ENCODE measurements at places on chromosomes 2 and 18.

GRCh38 chr2:69114534-69114933 lies 101.6 kb downstream of the ANTXR1 start:
- DNase-seq: no peak

DNA sequence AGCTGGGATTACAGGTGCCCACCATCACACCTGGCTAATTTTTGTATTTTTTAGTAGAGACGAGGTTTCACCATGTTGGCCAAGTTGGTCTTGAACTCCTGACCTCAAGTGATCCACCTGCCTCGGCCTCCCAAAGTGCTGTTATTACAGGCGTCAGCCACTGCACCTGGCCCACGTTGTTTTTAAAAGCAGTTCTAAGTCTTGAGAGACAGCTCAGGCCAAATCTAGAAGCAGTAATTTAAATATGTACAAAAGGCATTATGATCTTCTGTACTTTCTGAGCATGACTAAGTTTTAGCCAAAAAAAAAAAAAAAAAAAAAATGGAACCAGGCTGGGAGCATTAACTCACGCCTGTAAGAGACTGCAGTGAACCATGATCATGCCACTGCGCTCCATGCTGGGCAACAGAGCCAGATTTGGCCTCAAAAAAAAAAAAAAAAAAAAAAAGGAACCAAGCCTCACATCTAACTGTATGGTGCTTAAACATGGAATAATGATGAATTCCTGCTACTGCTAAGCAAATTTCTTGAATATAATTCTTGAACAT lies 4.0 kb downstream of the ABHD3 start:
- no peak for DNase-seq

- peak; percentile 61 for DNase-seq
Measured at GRCh38 chr2:25851740-25852503, 26.4 kb downstream of the ASXL2 start.

GRCh38 chr2:20771299-20771698 lies 51.6 kb downstream of the LDAH start:
- DNase-seq: no peak

GRCh38 chr2:45890819-45891218 lies 239.3 kb downstream of the PRKCE start:
- DNase-seq: no peak

DNA sequence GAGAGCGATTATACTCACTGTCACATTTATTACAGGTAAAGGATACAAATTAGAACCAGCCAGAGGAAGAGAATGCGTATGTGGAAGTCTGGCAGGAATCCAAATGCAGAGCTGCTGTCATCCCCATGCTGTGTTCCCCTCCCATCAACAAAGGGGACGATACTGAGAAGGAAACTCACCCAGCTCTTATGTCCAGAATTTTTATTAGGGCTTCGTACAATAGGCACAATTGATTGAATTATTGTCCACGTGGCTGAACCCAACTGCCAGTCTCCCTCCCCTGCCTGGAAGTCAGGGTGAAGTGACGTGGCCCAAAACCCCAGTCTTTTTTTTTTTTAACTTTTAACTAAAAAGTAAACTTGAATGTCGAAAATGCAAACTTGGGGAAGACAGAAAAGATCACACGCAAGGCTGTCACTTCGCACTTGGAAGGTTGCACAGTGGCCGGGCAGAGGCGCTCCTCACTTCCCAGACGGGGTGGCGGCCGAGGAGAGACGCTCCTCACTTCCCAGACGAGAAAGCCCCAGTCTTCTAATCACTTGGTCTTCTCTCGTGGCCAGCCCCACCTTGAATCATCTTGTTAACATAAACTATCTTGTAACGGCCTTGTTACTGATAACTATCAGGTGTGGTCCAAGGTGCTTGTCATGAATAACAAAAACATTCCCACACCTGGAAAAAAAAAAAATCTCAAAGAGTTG lies 40.0 kb upstream of the ITSN2 start:
- DNase-seq: no peak

DNA sequence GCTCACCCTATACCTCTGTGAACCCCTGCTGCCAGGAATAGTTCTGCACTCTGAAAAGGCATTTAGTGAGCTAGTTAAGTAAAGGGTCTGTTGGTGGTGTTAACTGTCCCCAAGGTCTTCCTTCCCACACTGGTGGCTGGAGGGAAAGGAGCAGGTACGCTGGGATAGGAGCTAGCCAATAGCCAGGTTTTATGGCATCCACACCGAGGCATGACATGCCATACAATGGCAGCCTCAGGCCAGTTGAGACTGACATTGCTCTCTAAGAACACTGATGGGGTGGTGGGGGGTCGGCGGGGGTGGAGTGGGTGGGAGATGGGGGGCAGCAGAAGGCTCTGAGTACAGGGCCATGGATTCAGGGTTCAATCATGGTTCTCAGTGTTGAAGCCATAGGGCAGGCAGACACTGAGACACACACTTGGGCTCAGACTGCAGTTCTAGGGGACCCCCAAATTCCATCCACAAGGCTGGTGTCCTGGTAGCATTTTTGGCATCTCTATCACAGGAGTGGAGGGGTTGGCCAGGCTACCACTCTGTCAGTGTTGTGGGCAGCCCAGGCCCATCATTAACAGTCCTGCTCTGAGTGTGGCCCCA lies 136.0 kb downstream of the CTIF start:
- no peak for DNase-seq

- DNase-seq: no peak
Measured at GRCh38 chr2:173077506-173078177, 2.0 kb downstream of the MAP3K20 start.

DNA sequence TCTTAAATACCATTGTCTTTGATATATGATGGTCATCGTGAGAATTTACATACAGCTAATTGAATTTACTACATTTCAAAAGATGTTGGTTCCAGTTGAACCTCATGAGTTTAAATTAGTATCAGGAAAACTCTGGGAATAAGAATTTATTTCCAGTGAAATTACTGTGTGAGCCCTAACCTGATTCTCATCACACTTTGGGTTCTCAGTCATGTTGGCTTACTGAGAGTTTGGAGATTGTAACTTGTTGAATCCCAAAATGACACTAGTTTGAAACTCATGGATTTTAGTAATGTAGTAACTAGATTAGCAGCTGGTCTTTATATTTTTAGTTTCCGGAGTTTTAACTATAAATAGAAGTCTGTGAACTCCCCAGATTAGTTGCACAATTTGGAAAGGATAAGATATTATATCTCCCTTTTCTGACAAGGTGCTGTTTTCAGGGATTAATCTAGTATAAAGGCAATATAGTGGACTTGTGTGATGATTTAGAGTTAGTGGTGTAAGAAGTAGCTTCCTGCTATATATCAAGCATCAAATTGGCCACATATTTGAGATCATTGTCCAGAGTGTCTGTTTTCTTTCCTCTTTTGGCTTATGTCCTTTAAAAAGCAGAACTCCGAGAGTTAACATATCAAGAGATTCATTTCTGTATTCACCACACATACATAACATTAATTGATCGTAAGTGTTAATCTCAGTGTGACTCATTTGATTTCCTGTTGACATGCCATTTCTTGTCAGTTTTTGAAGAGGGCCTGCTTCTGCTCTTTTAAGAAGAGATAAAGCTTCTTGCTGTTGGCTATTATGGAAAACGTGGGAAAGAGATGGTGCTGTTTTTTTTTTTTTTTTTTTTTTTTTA lies 15.7 kb downstream of the NDUFV2 start:
- DNase-seq: no peak

DNA sequence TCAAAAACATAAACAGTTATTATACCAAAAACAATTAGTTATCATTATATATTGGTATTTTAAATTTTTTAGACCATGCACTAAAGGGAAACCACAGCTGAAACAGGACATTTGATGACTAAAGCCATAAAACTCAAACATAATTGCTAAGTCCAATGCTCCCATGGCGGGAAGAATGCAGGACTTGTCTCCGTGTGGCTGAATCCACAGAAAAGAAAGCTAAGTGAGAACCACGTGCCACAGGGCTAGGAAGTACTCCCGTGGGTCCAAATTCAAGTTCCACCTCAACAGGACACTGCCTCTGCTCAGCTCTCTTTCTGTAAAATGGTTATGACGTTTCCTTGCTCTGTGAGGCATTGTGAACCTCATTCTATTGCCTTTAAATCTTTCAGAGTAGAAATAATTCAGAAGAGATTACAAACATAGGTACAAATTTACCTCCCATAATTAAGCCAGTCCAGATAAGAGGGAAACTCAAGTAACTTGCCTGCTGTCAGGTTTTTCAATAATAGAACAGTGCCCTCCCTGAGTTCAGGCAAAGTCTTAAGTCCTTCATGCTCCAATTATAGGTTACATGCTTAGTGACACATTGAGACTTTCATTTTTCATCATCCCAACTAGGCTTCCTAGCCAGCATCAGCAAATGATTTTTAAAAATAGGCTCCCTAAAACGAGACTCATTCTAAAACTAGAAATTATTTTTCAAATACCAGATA lies 36.7 kb downstream of the FTCDNL1 start:
- DNase-seq: no peak

- DNase-seq: no peak
Measured at GRCh38 chr2:180694445-180695421, 285.7 kb upstream of the UBE2E3 start.

DNA sequence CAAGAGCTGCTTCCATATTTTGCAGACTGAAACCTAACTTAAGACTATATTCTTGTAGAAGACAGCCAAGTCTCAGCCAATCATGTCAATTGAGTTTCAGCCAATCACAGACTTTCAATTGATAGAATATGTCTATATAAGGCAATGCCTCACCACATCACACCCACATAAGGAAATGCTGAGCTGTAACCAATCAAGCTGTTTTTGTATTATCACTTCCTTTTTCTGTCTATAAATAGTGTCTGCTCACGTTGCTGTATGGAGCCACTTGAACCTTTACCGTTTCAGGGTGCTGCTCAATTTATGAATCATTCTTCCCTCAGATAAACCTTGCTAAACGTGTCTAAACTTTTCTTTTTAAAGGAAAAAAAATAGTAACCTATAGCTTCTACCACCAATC lies 1554.4 kb upstream of the LRRTM1 start:
- no peak for DNase-seq

DNA sequence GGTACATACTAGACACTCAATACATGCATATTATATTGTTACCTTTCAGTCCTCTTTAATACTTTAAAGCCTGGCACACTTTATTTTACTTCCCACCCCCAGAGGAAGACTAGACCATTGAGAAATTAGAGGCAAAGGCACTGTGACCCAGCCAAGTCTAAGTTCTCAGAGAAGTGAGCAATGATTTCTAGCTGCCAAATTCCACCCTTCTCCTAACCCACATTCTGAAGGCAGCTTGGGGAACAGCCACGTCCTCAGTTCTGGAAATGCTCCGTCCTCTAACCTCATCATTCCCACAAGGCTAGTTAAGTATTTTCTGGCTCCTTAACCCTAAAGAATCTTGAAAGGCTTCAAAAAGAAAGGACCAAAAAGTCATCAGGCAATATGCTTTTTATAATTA lies 86.6 kb downstream of the COL5A2 start:
- DNase-seq: no peak

- no peak for DNase-seq
Measured at GRCh38 chr18:50806208-50806616, 13.6 kb downstream of the MRO start.

DNA sequence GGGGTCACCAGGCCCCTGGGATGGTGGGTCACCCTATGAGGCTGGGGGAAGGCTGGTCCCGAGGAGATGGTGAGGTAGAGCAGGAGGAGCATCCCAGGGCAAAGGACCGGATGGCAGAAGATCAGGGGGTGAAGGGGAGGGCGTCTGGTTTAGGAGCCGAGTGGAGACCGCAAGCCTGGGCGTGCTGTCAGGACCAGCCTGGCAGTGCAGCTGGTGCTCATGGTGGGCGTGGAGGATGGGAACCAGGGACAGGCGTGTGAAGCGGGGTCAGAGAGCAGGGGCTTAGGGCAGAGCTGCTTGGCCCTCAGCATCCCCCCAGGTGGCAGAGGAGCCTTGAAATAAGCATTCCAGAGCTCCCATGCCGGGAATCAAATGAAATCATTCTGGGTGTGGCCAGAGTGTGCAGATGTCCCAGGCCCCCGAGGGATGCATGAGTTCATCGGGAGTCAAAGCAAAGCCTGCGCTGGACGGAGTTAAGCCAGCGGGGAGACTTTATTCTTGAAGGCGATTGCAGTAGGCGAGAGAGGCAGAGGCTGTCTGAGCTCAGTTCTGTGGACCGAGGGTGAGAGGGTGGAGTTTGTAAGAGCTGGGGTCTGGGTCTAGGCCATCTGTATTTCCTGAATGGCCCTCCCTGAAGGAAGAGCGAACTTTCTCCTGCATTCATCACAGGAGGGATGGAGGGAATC lies 33.1 kb upstream of the MBP start:
- no peak for DNase-seq

DNA sequence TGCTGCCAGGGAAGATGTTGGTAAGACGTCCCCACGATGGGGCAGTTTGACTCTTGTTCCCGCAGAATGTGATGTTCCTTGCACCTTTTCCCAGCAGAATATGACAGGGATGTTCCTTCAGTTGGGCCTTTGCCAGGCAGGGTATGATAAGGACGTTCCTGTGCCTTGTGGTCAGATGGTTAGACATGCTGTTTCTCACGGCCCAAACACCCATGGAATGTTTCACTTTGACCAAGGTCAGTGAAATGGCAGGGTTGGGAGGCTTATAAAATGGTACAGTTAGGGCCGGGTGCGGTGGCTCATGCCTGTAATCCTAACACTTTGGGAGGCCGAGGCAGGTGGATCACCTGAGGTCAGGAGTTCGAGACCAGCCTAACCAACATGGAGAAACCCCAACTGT lies 40.3 kb upstream of the YPEL5 start:
- DNase-seq: no peak

GRCh38 chr2:19098467-19099160 lies 259.8 kb downstream of the OSR1 start:
- DNase-seq: no peak

DNA sequence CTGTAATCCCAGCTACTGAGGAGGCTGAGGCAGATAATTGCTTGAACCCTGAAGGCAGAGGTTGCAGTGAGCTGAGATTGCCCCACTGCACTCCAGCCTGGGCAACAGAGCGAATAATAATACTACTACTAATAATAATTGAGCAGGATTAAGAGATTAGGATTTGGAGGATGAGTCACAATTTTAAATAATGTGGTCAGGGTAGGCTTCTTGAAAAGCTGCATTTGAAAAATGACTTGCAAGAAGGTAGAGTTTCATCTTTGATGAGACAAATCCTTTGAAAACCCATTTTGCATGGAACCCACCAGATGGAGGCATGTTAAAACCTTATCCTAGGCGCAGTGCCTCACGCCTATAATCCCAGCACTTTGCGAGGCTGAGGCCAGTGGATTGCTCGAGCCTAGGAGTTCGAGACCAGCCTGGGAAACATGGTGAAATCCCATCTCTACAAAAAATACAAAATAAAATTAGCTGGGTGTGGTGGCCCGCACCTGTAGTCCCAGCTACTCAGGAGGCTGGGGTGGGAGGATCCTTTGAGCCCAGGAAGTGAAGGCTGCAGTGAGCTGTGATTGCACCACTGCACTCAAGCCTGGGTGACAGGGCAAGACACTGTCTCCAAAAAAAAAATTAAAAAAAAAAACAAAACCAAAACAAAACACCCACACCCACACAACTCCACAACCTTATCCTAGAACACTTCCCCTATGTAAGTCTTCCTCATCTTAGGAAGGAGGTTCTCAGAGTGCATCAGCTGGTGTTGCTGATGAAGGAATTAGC lies 3.3 kb upstream of the ATP8B1 start:
- DNase-seq: no peak

- DNase-seq: no peak
Measured at GRCh38 chr2:594297-594949, 82.8 kb downstream of the TMEM18 start.
